Hematopoietic multipotent progenitor cell treated with erythropoietin and hydrocortisone succinate and interleukin-3 and kit ligand, for 17 days (in vitro differentiated cells): ENCODE measurements at places on chromosomes 2 and 18.

GRCh38 chr2:128469875-128470274 is 151.2 kb upstream of the HS6ST1 start:
- DNase-seq: no peak

GRCh38 chr2:202172439-202173211 is 65.8 kb downstream of the SUMO1 start:
- DNase-seq: no peak

DNA sequence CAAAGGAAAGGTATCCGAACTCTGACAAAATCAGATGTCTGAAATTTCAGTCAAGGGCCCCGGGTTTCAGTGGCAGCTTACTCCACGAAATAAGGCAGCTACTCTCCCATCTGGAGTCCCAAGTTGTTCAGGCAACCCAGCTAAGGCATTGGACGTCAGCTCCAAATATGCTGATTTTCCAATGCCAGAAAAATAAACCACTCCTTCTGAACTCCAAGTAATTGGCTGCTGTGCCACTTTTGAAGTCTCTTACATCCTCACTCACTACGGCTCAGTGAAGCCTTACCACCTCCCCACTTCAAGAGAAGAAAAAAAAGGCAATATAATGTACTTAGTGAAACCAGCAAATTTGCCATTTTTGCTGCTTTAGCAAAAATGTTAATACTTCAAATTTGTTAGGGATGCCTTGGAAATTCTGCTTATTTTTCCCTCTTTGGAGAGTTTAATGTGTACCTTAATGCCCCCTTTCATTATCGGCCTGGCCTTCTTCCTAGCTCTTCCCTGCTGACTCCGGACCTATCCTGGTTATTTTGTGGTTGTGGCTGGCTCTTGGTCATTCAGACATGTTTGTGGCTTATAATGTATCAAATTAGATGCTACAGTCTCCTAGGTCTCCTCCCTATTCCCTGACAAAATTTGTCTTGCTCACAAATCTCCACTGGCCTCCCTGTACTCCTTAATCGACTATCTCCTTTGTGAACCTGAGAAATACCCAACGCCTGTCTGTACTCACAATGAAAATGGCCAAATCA is 589.2 kb upstream of the ZEB2 start:
- DNase-seq: no peak

GRCh38 chr2:110714452-110715224 is 17.7 kb upstream of the ACOXL start:
- no peak for DNase-seq

GRCh38 chr2:69911985-69912563 is 2.8 kb upstream of the MXD1 start:
- DNase-seq: peak; percentile 83

- no peak for DNase-seq
These were observed 8.4 kb upstream of the SP9 start for GRCh38 chr2:174326161-174327020.

- no peak for DNase-seq
These were observed 133.6 kb downstream of the NFATC1 start for GRCh38 chr18:79529296-79529695.

DNA sequence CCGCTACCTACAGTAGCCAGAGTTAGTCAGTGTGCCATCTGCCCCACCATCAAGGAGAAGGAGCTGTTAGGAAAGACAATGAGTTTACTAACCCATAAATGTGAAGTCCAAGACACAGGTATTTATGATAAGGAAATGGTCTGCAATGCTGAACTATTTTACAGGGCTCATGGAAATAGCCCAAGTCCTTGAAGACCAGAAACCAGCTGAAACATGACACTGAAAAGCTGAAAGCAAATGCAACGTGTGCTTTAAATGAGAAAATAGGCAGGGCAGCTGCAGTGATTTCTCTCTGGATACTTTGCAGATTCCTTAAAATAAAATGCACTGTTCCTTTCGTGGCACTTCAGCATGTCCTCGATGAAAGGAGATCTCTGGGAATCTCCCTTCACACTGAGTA is 256.4 kb upstream of the TCF4 start:
- no peak for DNase-seq
